ENCODE measurements at places on chromosomes 2 and 18.

DNA sequence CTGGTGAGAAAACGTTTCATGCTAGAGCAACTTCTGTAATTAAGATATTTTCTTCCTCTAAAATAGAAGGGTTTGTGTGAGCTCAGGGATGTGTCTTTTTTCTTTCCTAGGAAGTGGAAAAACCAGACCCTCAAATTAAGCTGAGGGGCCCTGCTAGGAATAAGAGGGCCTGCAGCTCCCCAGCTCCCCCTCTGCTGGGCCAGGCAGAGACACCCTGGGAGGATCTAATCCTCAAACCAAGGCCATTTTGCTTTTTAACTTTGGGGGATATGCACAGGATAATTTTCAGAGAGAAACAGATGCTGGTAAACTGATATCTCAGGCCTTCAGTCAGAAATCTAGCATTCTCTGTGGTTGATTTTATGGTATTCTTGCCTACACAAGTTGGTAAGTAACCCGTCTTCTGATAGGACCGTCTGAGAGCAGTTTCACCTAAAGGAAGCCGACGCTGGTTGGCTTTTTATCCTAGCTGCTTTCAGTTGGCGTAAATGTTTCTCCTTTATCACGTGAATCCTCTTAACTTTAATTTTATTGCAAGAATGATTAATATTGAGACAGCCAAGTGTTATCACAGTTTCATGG is 34.8 kb downstream of the SNTG2 start:
- no peak for DNase-seq

GRCh38 chr2:82730811-82731210 is 1728.3 kb downstream of the SUCLG1 start:
- DNase-seq = no peak

DNA sequence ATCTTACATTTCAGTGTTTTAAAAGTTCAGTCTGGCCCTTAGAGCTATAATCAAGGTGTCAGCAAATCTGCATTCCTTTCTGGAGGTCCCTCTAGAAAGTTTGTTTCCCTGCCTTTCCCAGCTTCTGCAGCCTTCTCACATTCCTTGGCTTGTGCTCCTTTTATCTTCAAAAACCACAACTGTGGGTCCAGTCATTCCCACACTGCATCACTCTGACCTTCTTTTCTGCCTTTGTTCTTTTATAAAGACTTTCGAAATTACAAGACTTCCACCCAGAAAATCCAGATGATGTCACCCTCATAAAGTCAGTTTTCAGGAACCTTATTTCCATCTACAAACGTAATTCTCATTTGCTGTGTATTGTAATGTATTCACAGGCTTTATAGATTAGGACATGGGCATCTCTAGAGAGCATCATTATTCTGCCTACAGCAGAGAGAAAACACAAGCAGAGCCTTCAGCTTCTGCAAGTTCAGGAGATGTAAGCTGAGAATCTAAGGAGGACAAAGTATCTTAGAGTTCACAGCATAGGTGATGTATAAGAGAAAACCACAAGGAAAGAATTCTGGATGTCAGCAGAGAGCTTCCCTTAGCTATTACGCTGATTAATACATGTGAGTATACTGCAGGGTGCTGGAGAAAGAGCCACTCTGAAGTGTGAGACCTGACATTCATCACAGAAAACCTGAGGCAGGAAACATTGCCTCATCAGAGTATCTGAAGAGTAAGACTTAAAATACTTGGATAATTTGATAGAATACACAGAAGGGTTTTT is 1100.2 kb downstream of the CBLN2 start:
- DNase-seq = no peak

GRCh38 chr2:65495251-65495877 is 63.0 kb upstream of the SPRED2 start:
- no peak for DNase-seq

GRCh38 chr2:40564184-40564583 is 112.3 kb upstream of the SLC8A1 start:
- DNase-seq = no peak

DNA sequence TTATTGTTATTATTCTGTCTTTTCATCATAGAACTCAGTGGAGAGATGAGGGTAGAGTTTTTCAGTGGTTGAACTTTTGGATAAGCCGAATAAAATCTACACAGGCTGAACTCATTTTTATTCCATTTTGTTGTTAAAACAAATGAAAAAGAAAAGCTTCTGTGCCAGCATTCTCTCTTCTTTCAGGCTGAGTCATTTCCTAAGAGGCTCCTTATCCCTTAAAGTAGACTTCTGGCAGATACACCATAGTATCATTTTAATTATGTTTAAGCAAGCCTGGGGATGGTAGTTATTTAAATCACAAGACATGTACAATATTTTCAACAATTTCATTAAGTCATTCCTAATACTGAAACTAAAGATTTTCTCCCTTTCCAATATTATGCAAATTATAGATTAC is 1364.0 kb upstream of the NRXN1 start:
- DNase-seq = no peak

DNA sequence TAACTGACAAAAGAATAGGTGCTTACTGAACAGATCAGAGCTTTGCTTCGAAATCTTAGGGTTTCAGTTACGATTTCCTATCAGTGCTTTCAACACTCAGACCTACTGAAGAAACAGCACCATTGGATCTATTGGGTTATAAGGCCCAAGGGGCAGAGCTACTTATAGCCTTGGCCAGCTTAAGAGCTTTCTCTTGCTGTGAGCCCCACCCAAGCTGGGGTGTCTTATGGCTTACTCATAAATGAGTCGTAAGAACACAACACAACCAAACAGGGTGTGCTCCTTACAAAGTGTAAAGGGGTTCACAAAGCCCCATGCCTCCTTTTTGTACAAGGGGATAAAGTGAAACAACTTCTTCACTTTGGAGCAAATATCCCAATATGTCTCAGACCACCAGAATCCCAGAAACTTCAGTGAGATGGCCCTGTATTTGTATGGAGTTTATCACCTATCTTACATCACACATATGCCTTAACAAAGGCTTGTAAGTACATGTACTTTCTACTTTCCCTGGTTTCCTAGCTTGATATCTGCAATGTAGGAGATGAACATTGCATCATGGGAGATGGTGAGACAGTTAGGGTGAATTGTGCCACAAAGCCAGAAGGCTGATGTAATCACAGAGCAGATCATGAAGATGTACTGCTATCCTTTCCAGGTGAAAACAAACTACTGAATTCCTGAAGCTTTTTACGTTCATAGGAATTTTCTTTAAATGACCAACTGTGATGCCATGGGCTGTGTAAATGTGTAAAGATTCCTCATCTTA is 115.5 kb upstream of the GLI2 start:
- DNase-seq = no peak

DNA sequence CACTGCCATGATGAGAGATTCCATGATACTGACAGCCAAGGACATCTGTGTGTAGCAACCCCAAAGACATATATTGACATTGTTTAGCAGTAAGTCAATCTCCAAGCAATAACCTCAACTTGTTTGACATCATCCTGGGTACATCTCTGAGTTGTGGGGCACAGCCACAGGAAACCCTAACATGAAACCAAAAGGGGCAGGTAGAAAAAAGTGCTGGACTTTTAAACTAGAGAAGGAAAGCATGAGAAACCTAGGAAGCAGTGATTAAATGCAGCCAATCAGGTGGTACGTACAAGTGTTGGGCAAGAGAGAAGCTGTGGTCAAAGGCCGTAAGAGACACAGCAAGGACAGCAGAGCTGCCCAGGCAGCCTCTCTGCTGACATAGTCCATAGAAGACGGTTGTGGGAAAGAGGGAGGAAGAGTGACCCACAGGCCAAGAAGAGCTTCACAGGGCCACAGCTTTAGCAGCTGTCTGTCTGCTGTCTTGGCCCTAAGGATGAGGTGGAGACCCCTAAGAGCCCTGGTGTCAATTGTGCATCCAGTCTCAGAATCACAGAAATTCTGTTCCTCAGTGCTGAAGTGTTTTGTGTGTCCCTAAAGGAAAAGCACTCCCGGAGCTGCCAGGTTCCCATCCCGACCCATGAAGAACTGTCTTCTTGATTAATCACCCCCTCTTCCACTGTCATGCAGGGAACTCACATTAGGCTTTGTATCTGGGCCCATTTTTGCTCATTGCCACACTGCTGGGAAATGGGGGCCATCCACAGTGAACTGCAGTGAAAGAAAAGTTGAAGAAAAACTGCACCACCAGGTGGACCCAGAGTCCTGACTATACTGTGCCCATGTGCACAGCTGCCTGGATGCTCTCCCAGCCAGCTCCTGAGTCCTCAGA is 25.4 kb upstream of the CHN1 start:
- DNase-seq = no peak

- no peak for DNase-seq
Observed at GRCh38 chr2:30987566-30987965, 150.7 kb downstream of the GALNT14 start.

DNA sequence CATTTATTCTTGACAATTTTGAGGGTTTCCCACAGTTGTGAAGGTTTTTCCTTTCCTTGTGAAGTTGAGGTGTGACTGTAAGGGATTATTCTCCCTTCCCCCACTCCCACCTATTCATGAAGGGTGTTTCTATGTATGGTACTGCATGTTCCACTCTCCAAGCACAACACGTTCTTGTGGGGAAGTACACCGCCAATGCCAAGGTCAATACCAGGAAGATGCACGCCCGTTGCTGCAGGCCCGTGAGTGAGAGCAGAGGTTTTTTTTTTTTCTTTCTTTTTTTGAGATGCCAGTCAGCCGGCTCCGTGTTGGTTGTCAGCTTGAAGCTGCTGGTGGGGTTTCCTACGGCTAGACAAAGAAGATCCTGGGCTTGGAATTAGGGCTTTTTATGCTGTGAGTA is 38.6 kb upstream of the EPHA4 start:
- DNase-seq = no peak

DNA sequence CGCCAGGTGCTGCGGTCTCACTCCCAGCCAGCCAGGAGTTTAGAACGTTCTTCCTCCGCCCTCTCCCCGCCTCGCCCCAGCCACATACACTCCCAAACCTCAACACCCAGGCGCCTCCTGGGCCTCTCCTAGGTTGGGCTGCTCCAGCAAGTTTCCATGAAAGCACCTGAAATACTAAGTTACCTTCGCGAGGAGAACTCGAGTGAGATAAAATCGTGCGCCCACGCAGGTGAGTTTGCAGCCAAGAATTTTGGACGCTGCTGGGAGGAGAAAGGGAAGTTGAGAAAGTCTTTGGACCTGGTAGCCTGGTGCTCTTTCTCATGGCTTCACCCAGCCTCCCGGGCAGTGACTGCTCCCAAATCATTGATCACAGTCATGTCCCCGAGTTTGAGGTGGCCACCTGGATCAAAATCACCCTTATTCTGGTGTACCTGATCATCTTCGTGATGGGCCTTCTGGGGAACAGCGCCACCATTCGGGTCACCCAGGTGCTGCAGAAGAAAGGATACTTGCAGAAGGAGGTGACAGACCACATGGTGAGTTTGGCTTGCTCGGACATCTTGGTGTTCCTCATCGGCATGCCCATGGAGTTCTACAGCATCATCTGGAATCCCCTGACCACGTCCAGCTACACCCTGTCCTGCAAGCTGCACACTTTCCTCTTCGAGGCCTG is at the start of gene GPR39:
GPR39 (plus strand) TSS at position 83 of the 673 bp plus-strand sequence.
- DNase-seq = no peak

DNA sequence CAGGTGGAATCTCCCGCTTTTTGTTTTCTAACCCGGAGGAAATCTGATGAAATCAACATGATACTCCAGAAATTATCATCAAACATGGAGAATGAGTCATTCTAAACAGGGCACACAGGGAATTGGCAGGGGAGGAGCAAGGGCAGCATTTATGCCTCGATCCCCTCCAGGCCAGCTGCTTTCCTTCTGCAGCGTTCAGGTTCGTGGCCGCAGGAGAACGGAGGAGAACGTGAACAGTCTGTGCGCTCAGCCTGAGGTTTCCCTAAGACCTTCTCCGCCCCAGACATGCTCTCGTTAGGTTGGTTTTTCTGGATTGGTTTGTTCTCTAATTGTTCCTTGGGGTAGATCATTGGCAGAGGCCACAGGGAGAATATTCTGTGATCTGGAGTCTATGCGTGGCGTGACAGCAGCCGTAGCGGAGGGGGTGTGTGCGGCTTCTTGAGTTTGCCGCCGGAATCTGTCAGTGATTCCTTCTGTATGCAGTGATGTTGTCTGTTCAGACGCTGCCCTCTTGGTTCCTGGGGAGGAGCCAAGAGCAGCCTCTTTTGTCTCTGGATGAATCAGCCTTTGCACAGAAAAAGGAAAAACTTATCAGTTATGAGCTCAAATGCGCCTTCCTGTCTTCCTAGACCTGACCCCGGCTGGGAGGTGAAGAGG is 75.9 kb downstream of the SH3BP4 start:
- DNase-seq = no peak

- no peak for DNase-seq
Observed at GRCh38 chr18:39951142-39951720, 2003.8 kb upstream of the PIK3C3 start.

GRCh38 chr2:48107326-48107925 is 201.1 kb upstream of the FBXO11 start:
- no peak for DNase-seq

DNA sequence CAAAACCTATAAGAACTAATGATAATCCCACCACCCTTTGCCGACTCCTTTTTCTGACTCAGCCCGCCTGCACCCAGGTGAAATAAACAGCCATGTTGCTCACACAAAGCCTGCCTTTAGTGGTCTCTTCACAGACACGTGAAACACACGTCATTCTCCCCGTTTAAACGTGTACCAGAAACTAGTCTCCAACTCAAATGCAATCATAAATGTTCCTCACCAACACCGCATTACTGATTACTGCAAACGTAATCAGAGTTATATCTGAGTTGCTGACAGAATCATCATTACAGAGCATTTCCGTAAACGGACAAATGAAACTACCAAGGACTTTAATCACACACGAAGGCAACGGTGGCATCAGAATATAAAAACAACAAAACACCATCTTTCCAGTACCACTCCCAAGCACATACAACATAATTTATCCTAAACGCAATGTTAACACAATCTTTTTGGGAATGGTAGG is 1.9 kb downstream of the CLK1 start:
- peak; percentile 51 for DNase-seq

DNA sequence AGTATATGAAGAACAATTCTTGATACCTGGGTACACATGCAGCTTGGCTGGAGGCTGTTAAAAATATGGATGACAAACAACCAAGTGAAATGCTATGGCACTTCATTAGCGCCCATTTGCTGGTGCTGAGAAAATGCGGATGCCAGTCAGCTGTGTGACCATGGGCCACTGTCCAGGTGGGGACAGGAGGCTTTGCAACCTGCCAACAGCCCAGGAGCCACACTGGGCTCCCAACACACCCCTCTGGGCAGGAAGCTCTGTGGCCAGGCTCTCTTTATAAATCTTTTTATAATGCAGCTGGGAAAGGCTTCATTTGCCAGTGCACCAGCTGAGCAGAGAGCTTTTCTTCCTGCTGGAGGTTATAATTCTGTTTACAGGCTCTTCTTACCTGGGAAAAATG is 19.9 kb downstream of the RNF144A start:
- DNase-seq = no peak

GRCh38 chr2:100862081-100862480 is 42.1 kb downstream of the NPAS2 start:
- DNase-seq = no peak

GRCh38 chr2:232315049-232315922 is 63.3 kb upstream of the ALPP start:
- DNase-seq = peak; percentile 63

- DNase-seq = no peak
Observed at GRCh38 chr2:213763354-213763753, 479.1 kb downstream of the SPAG16 start.

GRCh38 chr2:73993778-73994177 is 9.1 kb downstream of the TET3 start:
- no peak for DNase-seq

GRCh38 chr2:232942831-232943230 is 70.2 kb downstream of the NGEF start:
- DNase-seq = no peak

All from activated T-cell treated with anti-CD3 and anti-CD28 coated beads, Interleukin-2, amount 50 U/mL, for 1 hour (primary cell).